ENCODE measurements at places on chromosomes 2 and 18. TPM values are rescaled to one million over a fixed set of nuclear protein-coding genes. Genes with fewer than 3 reads are reported as not detected.

- no peaks in the 10 kb centered on the region for H3K36me3 ChIP-seq
- H3K4me3 ChIP-seq, result no peak overlapping the region
- H3K27me3 ChIP-seq, result no peaks in the 10 kb centered on the region
- H3K4me1 ChIP-seq, result peaks cover 27% of the 10 kb centered on the region
- H3K27ac ChIP-seq, result no peak overlapping the region
- DNase-seq, result no peak
Observed at GRCh38 chr18:57747809-57748680, 55.1 kb downstream of the ATP8B1 start.

- H3K27ac ChIP-seq, result no peak overlapping the region
- DNase-seq, result no peak
- peaks cover 21% of the 10 kb centered on the region for H3K4me1 ChIP-seq
- H3K4me3 ChIP-seq, result no peak overlapping the region
Observed at GRCh38 chr2:9001229-9001628, 2.3 kb downstream of the MBOAT2 start.

DNA sequence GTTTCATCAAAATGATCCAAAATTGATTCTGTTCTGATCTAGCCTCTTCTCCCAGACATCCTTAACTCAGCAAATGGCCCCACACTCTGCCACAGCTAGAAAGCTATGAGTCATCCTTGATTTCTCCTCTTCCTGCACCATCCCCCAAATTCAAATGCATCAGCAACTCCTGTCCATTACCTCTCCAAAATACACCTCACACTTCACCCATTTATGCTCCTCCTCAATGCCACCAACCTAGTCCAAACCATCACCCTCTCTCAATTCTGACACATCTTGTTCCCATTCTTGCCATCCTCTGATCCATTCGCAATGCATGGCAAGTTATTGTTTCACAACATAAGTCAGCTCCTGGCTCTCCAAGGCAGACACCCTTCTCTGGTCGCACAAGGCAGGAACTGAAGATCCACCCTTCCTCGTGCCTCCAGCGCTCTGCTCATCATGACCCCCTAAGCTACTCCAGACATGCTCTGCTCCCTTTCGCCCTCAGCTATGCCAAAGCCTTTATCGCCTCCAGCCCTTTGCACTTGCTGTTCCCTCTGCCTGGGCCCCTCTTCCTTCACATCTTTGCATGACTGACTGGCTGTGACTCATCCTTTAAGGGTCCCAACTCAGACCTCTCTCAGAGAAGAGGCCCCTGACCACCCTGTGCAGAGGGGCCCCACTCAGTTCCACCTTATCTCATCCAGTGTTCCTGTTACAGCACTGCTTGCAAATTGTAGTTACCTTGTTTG is 83.6 kb downstream of the MREG start:
- no peak overlapping the region for H3K4me3 ChIP-seq
- peak overlapping the region; percentile 24 for H3K27ac ChIP-seq
- H3K36me3 ChIP-seq, result no peaks in the 10 kb centered on the region
- H3K27me3 ChIP-seq, result no peaks in the 10 kb centered on the region
- DNase-seq, result no peak

- no peaks in the 10 kb centered on the region for H3K36me3 ChIP-seq
- H3K4me1 ChIP-seq, result peaks cover 2% of the 10 kb centered on the region
- H3K27me3 ChIP-seq, result peaks cover 2% of the 10 kb centered on the region
Observed at GRCh38 chr2:10554961-10555809, 107.1 kb upstream of the ODC1 start.

DNA sequence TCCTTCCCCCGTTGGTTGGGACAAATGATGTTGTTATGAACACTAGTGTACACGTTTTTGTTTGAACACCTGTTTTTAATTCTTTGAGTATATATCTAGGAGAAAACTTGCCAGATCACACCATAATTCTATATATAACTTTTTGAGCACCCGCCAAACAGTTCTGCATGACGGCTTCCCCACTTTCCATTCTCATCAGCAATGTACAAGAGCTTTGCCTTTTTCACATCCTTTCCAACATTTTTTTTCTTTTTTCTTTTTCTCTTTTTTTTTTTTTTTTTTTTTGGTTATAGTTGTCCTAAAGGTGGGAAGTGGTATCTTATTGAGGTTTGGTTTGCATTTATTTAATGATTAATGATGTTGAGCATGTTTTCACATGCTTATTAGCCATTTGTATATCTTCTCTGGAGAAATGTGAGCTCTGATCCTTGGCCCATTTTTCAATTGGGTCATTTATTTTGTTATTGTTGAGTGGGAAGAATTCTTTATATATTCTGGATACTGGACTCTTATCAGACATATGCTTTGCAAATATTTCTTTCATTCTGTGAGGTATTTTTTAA is 86.9 kb upstream of the ZC3H15 start:
- DNase-seq, result no peak
- no peak overlapping the region for H3K4me3 ChIP-seq
- H3K27ac ChIP-seq, result no peak overlapping the region
- no peaks in the 10 kb centered on the region for H3K36me3 ChIP-seq

DNA sequence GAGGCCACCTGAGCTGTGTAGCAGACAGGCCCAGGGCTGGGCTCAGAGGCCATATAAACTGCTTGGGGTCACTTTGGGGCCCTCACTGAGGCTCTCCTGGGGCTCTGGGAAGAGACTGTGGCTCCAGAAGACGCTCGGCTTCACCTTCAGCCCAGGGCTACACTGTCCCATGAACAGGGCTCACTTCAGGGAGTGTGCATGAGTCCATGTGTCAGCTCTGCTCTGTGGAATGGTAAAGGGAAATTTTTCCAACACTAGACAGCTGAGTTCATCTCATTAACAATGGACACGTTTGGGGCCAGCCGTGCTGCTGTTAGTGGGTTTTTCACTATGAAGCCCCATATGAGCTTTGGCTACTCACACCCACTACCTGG is 65.4 kb upstream of the TFCP2L1 start:
- H3K27me3 ChIP-seq, result no peaks in the 10 kb centered on the region
- no peak overlapping the region for H3K4me3 ChIP-seq
- H3K27ac ChIP-seq, result no peak overlapping the region
- DNase-seq, result no peak
- H3K4me1 ChIP-seq, result no peaks in the 10 kb centered on the region

DNA sequence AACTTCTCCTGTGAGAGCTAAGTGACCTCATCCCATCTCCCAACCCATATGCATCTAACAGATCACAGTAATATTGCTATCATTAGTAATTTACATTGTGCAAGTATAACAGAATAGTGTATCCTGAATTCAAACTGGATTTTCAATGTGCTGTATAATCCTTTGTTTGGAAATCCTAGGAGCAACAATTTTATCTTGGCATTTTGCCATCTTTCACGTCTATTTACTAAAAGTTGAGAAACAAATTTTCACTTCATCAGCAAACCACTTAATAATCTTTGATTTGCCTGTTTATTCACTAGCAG is 3.8 kb downstream of the HNRNPLL start:
- peak overlapping the region; percentile 95 for H3K27ac ChIP-seq
- no peaks in the 10 kb centered on the region for H3K27me3 ChIP-seq
- H3K36me3 ChIP-seq, result no peaks in the 10 kb centered on the region
- peak overlapping the region; percentile 7 for H3K4me3 ChIP-seq

TBR1 gene
- total RNA-seq, result not detected

Data from lower lobe of right lung (tissue), 2 donors.